ENCODE measurements at places on chromosomes 11 and 22.

DNA sequence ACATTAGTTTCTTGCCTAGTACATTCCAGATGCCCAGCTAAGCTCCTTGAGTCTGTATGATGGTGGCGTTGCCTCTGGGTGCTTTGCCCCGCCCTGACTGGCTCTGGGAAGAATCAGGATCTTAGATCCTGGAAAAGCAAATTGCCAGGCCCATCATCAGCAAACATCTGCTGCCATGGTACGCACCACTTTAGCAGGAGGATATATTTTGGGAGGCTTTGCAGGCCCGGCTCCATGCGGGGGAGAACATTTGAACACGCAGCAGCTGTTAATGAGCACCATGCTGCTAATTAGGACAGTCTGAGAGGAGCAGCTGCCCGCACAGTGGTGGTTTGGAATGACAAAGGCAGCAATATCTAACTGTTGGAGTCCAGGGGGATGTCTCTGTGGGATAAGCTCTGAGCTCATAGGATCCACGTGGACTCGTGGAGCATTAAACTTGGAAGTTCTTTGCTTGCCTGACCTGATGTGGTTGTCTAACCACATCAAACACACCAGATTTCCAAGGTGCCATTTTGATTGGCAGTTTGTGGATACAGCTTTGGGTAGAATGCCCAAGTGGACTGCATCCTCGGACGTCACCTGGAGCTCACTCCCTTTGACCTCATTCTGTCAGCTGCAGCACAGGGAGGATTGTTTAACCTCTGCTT lies 217.0 kb upstream of the ZBED5 start:
- DNase-seq, result no peak

GRCh38 chr11:66800720-66801428 lies 42.4 kb upstream of the RCE1 start:
- DNase-seq, result no peak

DNA sequence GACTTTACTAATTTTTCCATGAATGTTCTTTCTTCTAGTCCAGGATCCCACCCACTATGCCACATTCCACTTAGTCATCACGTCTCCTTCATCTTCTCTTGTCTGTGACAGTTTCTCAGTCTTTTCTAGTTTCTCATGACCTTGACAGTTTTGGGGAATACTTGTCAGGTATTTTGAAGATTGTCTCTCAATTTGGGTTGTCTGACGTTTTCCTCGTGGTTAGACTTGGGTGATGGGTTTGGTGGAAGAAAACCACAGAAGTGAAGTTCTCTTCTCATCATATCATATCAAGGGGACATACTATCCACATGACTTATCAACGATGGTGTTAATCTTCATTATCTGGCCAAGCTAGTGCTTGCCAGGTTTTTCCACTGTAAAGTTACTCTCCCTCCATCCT lies 102.4 kb downstream of the LRRC32 start:
- peak; percentile 58 for DNase-seq

DNA sequence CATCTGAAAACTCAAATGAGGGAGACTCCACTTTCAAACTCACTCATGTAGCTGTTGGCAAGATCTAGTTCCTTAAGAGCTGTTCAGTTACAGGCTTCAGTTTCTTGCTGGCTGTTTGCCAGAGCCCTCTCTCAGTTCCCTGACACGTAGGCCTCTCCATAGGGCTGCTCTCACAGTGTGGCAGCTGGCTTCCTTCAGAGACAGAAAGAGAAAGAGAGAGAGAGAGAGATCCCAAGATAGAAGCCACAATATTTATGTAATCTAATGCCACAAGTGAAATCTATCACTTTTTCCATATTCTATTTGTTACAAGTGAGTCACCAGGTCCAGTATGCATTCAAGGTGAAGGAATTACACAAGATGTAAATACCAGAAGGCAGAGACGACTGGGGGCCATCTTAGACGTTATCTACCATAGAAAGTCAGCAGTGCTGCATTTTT lies 168.8 kb downstream of the RCN1 start:
- peak; percentile 54 for DNase-seq

DNA sequence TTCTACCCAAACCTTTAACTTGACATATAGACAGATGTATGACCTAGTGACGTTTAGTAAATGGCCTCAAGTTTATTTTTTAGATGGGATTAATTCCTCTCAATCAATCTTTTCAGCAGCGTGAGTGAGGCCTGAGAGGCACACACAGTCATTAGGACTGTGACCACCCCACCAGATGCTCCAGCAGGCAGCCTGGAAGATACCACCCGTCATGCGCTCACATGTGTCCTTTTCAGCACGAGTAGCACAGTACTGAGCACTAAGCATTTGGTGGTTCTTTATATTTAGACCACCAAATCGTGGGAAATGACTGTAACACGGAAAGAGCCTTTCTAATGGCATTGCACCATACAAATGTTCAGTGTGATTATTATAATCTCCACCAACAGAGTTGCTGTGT lies 354.6 kb upstream of the DDI1 start:
- no peak for DNase-seq

- no peak for DNase-seq
Measured at GRCh38 chr11:924406-925157, 1.1 kb upstream of the AP2A2 start.

GRCh38 chr11:132278801-132279574 lies 908.6 kb downstream of the NTM start:
- DNase-seq, result peak; percentile 67

- no peak for DNase-seq
Measured at GRCh38 chr11:128786507-128786906, 80.6 kb downstream of the KCNJ1 start.

DNA sequence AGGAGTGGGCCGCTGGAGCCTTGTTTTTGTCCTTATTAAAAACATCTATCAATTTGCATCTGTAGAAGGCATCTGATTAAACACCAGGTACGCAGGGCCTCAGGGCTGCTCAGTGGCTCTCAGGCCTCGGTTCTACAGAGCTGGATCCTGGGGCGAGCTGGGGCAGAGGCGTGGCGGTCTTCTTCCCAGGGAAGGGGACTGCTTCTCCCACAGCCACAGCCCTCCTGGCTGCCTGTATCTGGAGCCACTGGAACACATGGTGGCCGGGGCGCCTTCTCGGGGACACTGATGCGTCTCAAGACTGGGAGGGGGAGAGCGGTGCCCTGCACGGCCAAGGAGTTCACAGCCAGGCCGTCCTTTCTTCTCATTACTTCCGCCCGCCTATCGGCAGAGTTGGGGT lies 1178.2 kb downstream of the BRD1 start:
- no peak for DNase-seq
